NCI-H187 treated with DMSO at 0.1 percent for 48 hours (cell line): ENCODE measurements at places on chromosomes 16 and 17.

DNA sequence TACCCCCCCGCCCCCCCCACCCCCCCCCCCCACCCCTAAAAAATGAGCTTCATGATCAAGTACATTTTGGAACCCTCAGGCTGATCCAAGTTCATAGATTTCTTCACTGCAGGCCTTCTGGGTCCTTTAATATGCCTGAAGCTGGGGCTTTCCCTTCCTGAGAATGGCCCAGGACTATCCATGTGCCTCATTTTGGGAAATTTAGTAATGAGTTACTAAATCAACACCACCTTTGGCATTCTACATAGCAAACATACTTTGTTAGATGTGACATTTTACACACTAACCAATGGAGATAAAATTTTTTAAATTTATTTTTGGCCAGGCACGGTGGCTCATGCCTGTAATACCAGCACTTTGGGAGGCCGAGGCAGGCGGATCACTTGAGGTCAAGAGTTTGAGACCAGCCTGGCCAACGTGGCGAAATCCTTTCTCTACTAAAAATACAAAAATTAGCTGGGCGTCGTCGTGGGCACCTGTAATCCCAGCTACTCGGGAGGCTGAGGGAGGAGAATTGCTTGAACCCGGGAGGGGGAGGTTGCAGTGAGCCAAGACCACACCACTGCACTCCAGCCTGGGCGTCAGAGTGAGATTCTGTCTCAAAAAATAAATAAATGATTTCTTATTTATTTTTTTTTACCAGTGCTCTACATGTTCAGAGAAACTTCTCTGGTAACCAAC is 14.0 kb downstream of the HERPUD1 start:
- no peak for DNase-seq

DNA sequence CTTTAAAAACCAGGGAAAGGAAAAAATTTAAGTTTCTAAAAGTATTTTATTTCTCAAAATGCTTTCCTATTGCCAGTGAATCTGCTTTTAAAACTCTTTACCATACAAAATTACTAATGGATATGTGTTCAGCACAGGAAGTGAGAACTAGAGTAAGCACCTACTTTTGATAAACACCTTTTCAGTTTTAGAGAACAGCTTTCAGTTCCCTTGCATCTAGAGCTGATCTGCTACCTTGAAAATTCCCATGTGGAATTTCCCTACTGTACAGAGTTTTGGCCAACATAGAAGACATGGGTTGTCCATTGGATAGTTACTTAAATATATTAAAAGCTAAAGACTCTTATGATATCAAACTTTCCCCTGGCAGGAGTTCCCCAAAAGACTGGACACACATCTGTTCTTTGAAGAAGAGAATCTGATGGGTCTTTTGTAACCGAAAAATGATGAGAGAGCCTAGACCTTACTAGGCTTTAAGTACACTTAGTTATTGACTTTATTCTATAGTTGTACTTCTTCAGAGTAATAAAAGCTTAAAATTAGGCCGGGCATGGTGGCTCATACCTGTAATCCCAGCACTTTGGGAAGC is 112.1 kb upstream of the CNTNAP4 start:
- no peak for DNase-seq

- DNase-seq = no peak
Observed at GRCh38 chr16:48087639-48088038, 68.2 kb downstream of the ABCC12 start.

- DNase-seq = no peak
Observed at GRCh38 chr16:29714396-29714795, 31.4 kb downstream of the C16orf54 start.

DNA sequence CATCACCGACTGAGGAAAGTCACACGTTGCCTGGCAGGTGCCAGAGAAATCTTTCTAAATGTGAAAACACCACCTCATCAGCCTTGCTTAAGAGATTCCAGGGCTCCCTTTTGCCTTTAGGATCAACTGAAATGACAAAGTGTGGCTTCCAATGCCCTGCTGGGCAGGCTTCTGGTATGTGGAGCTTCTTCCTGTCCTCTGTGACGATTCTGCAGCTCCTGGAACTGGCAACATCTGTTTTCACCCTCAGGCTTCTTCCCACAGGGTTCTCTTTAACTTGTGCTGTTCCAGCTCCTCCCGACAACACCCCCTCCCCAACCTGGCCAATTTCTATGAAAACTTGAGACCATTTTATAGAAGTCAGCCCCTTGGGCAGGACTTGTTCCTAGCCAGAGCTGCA is 4.8 kb upstream of the ZDHHC1 start:
- DNase-seq = no peak

DNA sequence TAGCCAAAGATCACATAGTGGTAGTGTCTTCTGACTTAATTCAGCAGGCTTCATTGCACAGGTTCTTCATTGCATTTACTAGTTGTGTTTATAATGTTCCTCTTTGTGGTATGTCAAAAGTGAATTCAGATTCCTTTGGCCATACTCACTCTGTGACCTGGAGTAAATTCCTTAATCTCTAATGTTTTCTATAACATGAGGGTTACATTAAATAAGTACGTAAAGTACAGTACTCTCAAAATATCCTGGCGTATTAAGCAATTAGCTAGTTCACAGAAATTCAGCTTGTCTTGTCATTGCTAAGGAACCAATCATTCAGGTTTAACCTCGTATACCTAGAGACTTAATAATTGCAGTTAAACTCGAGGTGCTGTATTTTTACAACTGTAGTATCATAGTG is 4.2 kb downstream of the RPS6KB1 start:
- DNase-seq = no peak

GRCh38 chr17:4908301-4908700 is 5.4 kb upstream of the CHRNE start:
- DNase-seq = no peak

GRCh38 chr16:55906123-55906522 is 30.9 kb upstream of the CES5A start:
- no peak for DNase-seq

DNA sequence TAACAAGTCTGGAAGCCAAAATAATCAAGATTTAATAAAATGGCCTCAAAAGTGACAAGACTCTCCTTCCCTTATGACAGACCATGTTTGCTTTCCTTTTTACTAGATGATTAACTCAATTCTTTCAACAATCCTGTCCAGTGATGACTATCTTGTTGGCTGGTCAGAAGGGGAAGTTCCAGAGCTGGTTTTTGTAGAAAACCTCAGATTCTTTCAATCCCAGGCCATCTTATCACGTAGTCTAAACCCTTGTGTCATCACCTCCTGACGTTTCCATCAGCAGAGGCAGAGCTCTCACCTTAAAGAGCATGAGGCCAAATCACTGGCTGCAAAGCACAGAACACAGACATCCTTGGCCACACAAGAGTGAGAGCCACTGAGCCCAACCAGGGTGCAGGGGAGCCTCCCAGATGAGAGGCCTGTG is 125.3 kb downstream of the ANKRD11 start:
- no peak for DNase-seq

DNA sequence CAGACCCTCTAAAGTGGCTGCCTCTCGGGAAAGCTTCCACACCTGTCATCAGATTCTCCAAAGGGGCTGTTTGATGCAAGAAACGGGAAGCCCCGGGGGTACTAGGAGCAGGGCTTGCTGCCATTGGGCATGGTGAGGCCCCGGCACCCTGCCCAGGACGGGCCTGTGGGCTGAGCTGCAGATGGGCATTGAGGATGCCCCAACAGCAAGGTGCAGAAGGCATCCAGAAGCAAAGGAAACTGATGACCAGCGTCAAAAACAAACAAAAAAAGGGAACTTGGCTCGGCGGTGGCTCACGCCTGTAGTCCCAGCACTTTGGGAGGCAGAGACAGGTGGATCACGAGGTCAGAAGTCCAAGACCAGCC is 1.5 kb upstream of the LIMD2 start:
- DNase-seq = no peak

DNA sequence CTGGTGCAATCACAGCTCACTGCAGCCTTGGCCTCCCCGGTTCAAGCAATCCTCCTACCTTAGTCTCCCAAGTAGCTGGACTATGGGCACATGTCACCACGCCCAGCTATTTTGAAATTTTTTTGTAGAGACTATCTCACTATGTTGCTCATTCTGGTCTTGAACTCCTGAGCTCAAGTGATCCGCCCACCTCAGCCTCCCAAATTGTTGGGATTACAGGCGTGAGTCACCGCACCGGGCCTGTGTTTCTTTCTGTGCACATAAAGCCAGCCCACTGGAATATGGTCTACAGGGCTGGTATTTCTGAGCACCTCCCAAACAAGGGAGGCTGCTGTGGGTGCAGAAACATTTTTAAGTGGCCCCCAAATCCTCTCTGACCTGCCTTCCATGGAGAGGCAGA is 8.4 kb downstream of the TMEM95 start:
- no peak for DNase-seq

- no peak for DNase-seq
Observed at GRCh38 chr17:50440172-50440837, 14.3 kb downstream of the ACSF2 start.

- DNase-seq = no peak
Observed at GRCh38 chr17:46739982-46740381, 78.5 kb downstream of the WNT3 start.

DNA sequence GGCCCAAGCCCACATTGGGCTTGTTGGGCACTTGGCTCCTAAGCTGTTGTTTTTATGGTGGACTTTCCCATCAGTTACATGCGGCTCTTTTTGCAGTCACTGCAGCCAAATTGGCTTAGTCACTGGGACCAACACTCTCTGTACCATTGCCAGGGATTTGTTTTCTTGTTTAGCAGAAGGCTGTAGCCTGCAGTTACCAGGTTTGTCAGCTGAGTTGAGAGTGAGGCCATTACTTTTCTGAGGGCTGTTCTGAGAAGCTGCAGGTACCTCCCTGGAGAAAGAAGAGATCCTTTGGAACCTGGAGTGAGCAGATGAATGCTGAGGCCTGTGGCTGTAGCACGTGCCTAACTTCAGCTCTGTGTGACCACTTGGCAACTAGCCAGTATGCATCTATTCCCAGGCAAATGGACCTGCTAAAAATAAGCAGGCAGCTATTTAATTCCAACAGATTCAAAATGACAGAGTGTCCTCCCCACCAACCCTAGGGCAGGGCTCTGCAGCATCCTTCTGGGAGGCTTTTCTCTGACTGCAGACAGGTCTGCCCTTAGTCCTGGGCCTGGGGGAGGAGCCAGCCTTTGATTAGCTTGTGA is 12.9 kb downstream of the AKAP1 start:
- DNase-seq = peak; percentile 63

GRCh38 chr17:54899201-54899600 is 1.5 kb upstream of the TOM1L1 start:
- no peak for DNase-seq

- no peak for DNase-seq
Observed at GRCh38 chr16:75315539-75316306, 64.3 kb upstream of the BCAR1 start.

- DNase-seq = no peak
Observed at GRCh38 chr16:69338557-69339288, 641 bp downstream of the COG8 start.

GRCh38 chr16:22358000-22358399 is 16.4 kb downstream of the CDR2 start:
- no peak for DNase-seq

- DNase-seq = no peak
Observed at GRCh38 chr17:50491505-50491904, 12.8 kb downstream of the RSAD1 start.

GRCh38 chr17:75566834-75567233 is 20.8 kb upstream of the MYO15B start:
- no peak for DNase-seq
